ENCODE measurements at places on chromosomes 3 and 15.

DNA sequence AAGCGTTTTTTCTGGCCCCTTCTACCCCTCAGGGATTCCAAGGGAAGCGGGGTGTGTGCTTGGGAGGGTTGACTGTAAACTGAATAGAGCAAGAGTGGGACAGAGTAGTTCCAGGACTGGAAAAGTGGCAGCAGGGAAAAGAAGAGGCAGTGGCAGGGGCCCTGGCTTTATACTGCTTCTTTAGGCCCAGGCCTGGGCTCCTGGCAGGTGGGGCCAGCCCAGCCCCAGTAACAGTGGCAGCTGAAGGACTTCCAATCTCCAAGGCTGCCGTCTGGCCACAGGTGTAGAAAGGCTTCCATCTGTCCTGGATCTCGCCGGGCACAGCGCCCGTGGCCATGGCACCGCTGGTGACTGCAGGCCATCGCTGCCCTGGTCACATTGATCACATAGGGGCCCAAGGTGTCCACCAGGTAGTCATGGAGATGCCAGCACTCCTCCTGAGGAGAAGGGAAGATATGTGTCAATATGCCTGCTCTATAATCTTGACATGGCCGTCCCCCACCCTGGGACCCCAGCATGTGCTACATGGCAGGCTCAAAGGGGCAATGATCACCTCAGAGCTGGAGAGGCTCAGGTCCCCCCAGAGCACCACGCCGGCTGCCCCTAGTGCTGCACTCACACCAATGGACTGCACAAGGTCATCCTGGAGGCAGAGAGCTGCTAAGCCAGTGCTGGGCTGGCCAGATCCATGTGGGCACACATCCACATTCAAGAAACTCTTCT is 1.0 kb upstream of the IFRD2 start:
- DNase-seq, result no peak

GRCh38 chr3:135071483-135071882 is 276.4 kb downstream of the EPHB1 start:
- DNase-seq, result no peak

DNA sequence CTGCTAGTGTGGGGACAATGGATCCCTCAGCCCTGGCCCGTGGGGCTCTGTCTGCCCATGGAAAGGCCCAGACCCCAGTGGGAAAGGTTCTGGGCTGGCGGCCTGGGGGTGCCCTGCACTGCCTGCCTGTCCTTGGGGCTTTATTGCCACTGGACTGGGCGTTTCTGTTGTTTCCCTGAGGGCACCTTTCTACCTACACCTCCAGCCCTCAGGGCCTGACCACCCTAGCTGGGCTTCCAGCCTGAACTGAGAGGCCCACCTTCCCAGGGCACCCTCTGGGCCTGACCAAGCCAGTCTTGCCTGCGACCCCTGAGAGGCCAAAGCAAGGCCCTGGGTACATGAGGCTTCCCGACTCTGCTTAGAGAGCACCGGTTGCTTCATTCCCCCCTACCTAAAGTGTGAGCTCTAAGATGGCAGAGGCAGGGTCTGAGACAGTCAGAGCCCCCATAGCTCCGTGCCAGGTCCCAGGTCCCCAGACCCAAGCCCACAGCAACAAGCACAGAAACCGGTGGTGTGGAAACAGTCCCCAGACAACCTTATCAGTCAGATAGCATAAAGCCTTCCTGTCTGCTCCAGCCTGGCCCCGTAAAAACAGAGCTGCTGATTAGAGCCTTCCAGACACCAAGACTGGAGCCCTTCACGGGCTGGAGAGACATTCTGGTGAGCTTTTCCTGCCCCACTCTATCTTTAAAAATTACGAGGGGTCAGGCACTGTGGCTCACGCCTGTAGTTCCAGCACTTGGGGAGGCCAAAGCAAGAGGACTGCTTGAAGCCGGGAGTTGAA is 102.8 kb downstream of the CHSY1 start:
- no peak for DNase-seq

DNA sequence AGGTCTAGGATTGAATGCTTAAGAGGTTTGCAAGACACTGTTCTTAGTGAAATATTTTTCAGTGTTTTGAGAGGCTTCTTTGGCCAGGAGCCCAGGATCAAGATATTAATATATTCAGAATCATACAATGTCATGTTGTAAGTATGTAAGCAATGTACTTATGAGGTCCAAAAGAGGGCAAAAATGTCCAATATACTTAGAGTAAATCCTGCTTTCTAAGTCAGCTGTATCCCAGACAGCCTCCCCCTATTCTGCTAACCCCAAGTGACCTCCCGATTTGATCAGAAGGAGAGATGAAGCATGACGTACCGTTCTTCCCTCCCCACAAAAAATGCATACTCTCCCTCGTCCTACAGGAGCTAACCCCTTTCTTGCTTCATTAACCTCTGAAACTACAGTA is 70.9 kb downstream of the CHAC1 start:
- no peak for DNase-seq

- no peak for DNase-seq
These were observed 158.3 kb downstream of the FOXB1 start for GRCh38 chr15:60162251-60162967.

DNA sequence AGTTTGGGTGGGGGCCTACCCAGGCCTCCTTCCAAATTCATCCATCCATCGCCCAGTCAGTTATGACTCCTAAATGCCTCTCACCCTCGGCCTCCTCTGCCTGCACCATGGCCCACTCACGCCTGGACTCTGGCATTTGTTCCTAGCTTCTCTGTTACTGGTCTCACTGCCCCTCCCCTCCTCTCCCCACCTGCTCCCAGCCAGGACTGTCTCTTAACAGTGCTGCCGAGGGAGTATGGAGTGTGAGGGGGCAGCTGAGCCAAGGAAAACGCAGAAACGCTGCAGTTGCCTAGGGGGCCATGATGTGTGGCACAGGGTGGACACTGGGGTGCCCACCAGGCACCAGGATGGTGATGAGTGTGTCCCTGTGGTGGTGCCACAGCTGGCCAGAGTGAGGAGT is 3.1 kb downstream of the RCCD1 start:
- no peak for DNase-seq

GRCh38 chr3:197268294-197268693 is 30.1 kb downstream of the DLG1 start:
- no peak for DNase-seq

DNA sequence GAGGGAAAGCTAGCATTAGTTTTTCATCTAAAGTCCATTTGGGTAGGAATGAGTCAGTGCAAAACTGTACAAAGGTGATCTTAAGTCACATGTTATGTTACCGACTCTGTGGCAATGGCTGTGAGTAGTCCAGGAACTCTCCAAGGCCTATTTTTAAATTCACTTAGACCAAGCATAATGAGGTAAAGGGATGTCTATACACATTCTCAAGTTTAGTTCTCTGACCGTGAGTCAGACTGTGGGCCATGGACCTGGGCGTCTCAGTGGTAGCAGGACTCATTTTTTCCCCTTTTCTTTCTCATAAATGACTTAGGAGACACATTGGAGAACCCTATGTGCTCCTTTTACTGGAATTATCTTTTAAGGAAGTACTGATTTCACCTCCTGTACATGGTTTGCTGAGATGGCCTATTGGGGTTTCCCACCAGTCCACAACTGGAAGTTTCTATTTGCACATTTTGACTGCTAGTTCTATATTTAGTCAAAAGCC is 488.7 kb upstream of the TPRG1 start:
- DNase-seq, result no peak

GRCh38 chr15:73647259-73648013 is 14.2 kb upstream of the NPTN start:
- no peak for DNase-seq

- no peak for DNase-seq
These were observed 246.3 kb upstream of the KBTBD8 start for GRCh38 chr3:66751842-66752241.

GRCh38 chr3:113746548-113747282 is at the start of gene ATP6V1A:
Gene ATP6V1A (plus strand): TSS chr3:113747035. CDS start chr3:113778754, 31,719 bp downstream.
- peak; percentile 89 for DNase-seq

DNA sequence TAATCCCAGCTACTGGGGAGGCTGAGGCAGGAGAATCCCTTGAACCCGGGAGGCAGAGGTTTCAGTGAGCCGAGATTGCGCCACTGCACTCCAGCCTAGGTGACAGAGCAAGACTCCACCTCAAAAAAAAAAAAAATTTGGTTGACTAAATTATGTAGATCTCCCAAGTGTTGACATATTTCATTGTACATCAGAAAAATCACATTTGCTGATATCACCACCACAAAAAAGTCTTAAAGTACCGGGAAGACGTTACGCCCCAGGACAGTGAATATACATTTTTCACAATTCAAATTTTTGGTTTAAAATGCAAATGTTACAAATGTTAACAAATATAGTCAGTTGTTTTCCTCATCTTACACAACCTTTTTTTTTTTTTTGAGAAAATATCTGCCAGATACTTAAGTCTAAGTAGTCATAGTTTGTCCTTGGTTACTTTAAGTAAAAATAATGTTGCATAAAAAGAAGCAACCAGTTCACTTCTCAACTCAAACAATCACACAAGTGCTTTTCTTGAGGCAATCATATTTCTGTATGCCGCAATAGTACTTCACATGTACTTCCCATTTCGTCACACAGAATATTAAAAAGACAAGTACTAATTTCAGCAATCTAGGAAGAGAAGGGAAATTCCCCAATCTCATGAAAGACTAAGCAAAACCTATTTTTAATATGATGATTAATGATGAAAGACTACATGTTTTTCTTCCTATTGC is 41.0 kb upstream of the TCF12 start:
- no peak for DNase-seq

GRCh38 chr3:4582624-4583023 is 89.5 kb downstream of the ITPR1 start:
- DNase-seq, result no peak

- no peak for DNase-seq
These were observed 494.1 kb downstream of the MECOM start for GRCh38 chr3:169169340-169169963.

- DNase-seq, result no peak
These were observed 110.6 kb upstream of the MEF2A start for GRCh38 chr15:99454941-99455788.

GRCh38 chr15:34716111-34716510 is 38.7 kb downstream of the GJD2 start:
- no peak for DNase-seq

- DNase-seq, result no peak
These were observed 1.1 kb downstream of the PKM start for GRCh38 chr15:72229947-72230196.

DNA sequence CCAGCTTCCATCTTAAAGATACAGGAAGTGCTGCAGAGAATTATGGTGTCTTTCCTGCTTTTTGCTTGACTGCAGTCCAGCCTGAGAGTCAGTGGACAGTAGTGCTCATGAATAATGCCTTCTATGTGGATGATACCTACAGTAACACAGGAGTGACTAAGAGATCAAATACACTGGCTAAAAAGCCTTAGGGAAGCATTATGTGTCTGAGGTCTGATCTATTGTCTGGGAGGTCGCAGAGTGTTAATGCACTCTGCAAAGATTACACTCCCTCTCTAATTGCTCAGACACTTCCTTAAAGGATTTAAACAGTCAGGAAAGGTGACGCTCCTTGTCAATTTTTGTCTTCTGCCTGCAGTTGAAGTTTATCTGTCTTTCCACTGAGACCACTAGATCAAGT is 183.6 kb downstream of the MCTP2 start:
- DNase-seq, result no peak

- no peak for DNase-seq
These were observed 310.3 kb downstream of the CHST2 start for GRCh38 chr3:143429628-143430514.

- DNase-seq, result no peak
These were observed 228.1 kb upstream of the ATP10A start for GRCh38 chr15:26091184-26091583.

DNA sequence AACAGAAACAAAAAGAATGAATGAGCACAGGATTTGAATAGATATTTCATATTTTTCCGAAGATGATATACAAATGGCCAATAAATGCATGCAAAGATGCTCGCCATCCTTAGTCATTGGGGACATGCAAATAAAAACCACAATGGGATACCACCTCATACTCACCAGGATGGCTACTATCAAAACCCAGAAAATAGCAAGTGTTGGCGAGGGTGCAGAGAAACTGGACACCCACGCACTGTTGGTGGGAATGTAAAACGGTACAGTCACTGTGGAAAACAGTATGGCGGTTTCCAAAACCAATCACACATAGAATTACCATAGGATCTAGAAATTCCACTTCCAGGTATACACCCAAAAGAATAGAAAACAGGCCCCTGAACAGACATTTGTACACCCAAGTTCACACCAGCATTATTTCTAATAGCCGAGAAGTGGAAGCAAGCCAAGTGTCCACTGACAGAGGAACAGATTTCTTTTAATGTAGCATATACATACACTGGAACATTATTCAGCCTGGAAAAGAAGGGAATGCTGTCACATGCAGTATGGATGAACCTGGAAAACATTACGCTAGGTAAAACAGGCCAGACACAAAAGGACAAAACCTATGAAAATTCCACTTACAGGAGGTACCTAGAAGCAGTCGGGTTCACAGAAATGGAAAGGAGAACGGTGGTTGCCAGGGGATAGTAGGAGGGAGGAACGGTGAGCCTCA is 3.6 kb downstream of the RNF168 start:
- DNase-seq, result no peak

GRCh38 chr15:59553879-59554735 is 57.5 kb upstream of the GCNT3 start:
- no peak for DNase-seq

GRCh38 chr3:172659246-172660002 is 51.4 kb downstream of the NCEH1 start:
- no peak for DNase-seq

DNA sequence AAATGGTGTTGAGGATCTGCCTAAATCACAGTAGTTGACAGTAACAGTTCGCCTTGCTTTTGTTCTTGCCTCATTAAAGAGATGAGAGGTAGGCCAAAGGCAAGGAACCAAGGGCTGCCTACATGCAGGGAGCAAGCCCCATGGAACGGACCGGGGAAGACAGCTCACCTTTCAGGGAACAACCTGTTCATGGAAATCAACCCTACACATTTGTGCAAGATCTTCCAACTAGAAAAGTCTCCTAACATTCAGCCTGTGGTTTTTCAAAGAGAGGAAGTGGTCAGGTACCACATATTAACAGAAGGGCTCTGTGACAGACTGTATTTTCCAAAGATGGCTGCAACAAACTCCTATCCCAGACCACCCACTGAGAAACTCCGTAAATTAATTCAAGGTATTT is 1031.8 kb upstream of the NR2F2 start:
- DNase-seq, result no peak

DNA sequence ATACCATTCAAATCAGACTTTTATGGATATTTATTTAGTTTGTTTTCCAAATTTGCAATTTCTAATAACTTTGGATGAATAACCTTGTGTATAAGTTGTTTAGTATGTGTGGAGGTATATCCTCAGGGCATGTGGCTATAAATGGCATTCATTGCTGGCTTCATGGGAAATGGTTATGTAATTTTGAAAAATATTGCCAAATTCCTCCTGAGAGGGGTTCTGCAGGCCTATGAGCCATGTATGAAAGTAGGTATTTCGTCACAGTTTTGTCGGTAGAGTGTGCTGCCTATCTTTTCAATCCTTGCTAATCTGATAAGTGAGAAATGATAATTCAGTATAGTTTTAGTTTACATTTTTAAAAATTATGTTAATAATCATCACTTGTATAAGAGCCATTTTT is 256.4 kb upstream of the ZNF385D start:
- DNase-seq, result no peak

GRCh38 chr3:144521131-144521530 is 549.5 kb downstream of the DIPK2A start:
- DNase-seq, result peak; percentile 56

All from NCI-H1436 treated with DMSO at 0.1 percent for 48 hours (cell line).